Fibroblast of skin of left quadriceps (primary cell): ENCODE measurements at places on chromosomes 13 and 19.
A peak's percentile ranks its signal among the peaks of the same experiment; 100 is the strongest.

DNA sequence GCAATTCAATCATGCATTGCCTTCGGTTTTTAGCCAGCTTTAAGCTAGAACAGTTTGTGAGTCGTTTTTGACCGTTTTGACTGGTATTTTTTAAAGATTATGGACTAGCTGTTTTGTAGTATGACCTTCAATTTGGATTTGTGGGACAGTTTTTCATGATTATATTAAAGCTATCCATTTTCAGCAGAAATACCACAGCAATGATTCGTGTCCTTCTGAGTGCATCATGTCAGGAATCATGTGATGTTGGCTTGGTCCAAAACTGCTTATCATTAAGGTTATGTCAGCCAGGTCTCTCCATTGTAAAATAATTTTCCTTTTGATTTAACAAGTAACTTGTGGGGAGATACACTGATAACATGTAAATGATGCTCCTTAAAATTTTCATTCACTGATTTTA, 229.0 kb downstream of the POSTN start:
- DNase-seq = no peak

DNA sequence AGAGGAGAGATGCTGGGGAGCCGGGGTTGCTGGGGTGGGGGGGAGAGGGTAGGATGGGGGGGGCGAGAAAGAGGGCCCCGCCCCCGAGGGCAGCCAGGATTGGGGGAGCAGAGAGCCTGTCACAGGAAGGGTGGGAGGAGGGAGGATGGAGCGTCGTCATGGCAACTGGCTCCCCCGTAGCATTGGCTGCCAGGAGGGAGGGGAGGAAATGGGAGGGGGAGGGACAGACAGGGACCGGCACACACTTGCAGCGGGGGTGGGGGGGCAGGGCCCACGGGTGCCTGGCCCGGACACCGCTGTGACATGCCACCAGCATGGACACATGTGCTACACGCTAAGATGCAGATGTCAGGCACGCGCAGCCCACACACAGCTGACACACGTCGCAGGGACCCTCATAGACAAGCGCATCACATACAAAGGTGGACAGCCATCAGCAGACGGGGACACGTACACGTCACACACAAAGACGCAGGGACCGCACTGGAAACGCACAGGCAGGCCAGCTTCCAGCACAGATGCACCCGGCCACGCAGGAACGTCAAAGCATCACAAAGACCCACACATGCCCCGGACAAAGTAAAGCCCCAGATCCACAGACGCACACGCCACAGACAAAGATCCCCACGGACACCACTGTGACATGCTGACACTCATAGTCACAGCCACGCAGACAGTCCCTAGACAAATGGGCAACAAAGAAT, at the start of gene LMTK3:
LMTK3 (minus strand) TSS at position 36 of the 704 bp plus-strand sequence. CDS start 259 bp downstream, outside the sequence.
- DNase-seq = no peak

DNA sequence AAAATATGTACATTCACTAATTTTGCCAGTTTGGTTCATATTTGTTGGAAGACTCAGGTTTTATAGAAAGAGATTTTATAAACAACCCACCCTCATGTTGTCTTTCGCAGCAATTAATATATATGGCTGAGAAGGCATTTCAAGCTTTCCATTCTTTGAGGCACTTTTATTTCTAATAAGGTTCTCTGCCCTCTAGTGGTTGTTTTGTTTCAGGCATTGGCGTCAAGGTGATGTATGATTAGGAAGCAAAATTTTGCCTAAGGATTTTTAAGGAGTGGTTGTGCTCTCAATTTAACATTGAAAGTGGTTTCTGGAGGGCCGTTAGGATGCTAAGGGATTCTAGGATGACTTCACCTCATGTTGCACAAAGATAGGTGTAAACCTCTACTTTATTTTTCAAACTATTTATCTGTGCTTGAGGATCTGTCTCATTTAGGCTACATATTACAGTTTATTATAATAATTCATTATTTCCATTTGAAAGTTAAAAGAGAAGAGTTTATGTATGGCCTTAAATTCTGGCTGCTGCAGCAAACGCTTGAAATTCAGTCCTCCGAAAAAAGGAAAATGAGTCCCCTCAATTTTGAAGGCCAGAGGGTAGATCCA, 35.9 kb downstream of the OXGR1 start:
- peak; percentile 3 for DNase-seq

DNA sequence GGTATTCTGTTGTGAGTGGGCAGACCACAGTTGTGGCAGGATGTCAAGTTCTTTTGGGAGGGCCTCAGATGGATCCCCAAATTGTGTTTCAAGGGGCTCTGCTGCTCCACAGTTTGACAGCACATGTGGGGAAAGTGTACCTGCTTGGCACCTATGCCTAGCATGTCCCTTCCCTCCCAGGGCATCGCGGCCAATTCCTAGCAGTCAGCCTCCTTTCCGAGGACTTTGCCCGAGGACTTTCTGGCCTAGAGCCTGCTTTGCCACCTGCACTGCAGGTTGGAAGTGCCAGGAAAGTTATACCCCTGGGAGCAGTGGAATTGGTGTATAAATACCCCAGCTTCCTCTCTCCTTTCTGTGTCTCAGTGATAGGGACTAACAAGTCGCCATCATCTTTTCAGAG, 11.9 kb upstream of the GPR12 start:
- no peak for DNase-seq

GRCh38 chr13:114286808-114287207, 5.4 kb downstream of the UPF3A start:
- DNase-seq = no peak

DNA sequence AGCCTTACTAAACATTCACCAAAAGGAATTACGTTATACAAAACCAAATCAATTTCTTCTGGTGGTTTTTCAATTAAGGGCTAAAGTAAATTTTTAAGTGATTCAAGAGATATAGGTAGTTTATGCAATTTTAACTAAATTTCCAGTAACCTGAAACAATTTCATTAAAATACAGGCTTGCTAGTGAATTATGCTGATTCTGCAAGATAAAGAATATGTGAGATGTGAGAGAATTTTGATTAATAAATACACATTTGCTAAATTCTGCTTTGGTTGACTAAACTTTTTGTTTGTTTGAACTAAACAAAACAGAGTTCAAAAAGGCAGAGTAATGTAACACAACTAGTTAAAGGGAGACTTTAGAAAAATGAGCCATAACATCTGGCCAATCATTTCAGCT, 27.1 kb downstream of the FGF14 start:
- no peak for DNase-seq

- no peak for DNase-seq
Observed at GRCh38 chr19:5115771-5116202, 146.9 kb downstream of the KDM4B start.

GRCh38 chr13:60869225-60869624, 472.2 kb downstream of the TDRD3 start:
- DNase-seq = no peak

GRCh38 chr13:34933349-34933748, 8.7 kb upstream of the NBEA start:
- DNase-seq = no peak

DNA sequence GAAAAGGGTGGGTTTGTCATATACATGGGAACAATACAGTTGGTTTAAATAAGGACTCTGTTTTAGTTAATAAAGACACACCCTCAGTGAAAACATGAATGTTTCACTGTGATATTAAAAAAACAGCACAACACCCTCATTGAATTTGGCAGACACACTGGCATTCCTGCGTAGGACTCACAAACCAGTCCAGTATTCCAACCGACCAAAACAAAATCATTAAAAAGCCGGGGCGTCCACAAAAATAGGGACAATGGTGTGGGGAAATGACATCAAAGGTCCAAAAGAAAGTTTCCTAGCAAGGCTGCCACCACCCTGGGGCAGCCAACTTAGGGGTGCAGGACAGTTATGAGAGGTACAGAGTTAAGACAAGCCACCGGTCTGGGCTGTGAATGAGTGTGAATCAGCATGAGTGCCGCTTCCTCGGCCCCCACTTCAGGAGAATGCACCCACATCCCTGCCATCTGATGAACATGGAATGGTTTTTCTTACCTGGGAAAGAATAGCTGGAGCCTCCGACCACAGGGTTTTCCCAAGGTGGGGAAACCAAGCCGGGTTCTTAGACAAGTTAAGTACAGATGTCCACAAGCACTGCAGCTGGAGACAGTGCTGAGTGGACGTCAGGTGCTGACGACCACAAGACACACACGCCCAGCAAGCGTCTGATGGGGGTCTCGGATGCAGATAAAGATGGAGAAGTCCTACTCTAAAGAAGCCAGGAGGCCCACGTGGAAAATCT, 73.3 kb downstream of the KLF2 start:
- DNase-seq = no peak

- no peak for DNase-seq
Observed at GRCh38 chr13:42984026-42984425, 8.0 kb downstream of the EPSTI1 start.

DNA sequence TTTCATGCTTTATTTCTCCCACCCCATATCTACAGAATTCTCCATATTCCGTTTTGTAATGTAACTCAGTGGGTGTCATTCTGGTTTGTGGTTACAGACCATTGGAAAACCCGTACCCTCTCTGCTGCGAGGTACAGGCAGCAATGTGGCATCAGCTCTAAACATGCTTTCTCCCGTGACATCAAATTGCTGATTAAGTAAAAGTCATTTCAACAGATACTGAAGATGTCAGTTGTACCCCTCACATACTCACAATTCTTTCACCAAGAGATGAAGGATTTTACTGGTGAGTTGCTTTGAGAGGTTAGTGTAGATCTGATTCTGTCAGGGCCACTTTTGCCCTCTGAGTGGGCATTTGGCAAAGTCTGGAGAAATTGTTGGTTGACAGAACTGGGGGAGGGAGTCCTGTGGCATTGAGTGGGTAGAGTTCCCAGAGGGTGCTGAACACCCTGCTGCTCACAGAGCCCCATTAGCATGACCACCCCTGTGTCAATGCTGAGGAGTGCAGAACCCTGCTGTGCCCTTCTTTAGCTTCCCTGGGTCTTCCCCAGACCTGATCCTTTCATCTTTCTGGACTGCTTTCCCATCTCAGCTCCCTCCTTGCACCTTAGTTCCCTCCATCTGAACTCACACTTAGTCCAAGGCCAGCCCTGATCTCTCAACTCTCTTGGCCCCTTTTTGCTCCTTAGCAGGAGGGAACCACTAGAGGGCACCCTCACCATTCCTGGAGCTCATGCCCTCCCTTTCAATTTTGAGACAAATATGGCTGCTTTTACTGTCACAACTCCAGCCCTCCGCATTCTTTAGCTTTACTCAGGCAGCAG, 39.9 kb upstream of the CEACAM8 start:
- DNase-seq = peak; percentile 6

DNA sequence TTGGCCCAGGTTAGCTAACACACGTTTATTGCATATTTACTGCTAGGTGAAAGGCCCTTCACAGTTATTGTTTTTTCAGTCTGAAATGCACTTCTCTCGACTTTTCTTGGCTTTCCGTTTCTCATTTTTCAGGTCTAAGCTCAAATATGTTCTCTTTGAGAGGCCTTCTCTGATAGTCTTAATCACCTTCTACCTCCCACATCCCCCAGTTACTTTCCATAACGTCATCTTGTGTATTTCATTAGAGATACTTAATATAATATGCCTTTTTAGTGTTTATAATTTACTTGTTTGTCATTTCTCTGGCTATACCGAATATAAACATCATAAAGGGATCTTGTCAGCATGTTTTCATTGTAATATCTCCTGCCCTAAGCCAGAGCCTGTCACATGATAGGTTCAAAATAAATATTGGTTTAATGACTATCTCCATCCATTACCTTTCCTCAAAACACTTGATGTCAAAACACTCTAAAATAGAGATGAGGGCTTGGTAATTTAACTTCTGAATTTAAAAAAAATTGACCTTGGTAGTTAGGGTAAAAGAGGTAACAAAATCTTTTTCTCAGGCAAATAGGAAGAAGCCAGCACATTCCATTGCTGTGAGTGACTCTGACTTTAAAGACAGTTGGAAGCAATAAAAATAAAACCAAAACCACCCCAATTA, 168.6 kb upstream of the RFC3 start:
- DNase-seq = no peak

DNA sequence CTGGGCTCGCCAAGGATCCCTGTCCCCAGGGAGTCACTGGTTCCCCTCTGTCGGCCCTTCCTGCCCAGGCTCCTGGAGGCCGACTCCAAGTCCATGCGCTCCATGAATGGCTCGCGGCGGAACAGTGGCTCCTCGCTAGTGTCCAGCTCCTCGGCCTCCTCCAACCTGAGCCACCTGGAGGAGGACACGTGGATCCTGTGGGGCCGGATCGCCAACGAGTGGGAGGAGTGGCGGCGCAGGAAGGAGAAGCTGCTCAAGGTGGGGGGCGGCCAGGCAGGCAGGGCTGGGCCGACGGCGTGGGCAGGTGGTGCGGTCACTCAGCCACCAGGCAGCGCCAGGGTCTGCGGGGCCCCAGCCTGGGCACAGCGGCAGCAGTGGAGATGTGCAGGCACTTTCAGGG, 17.6 kb downstream of the EVI5L start:
- DNase-seq = no peak

- DNase-seq = no peak
Observed at GRCh38 chr13:25157681-25158080, 14.4 kb downstream of the AMER2 start.

- peak; percentile 77 for DNase-seq
Observed at GRCh38 chr13:47076500-47076899, 179.6 kb upstream of the HTR2A start.

GRCh38 chr19:46021531-46022041, 1.3 kb downstream of the PGLYRP1 start:
- DNase-seq = no peak

DNA sequence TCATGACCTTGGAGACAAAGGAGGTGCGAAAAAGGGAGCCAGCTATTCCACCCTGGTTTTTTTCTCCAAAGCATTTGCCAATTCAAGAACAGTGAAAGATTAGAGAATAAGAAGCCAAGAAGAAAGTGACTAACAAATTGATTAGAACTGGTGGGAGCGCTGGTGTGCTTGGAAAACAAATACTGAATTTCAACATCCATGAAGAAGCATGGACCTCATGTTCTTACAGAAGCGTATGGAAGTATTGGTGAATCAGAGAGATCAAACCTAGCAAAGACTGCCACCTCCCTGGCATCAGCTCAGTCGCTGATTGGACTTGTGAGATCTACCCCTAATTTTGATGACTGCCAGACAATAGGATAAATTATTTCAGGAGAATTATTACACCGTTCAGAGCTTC, 195.3 kb downstream of the ITGBL1 start:
- no peak for DNase-seq

GRCh38 chr19:39156326-39157230, 31.0 kb downstream of the PAK4 start:
- no peak for DNase-seq
